ENCODE measurements at places on chromosomes 2 and 18. TPM values are rescaled to one million over a fixed set of nuclear protein-coding genes. Genes with fewer than 3 reads are reported as not detected.

- DNase-seq: no peak
These were observed 31.7 kb downstream of the ACMSD start for GRCh38 chr2:134869946-134870736.

GRCh38 chr2:205673312-205673711 lies 9.0 kb upstream of the NRP2 start:
- DNase-seq: no peak

GRCh38 chr2:231909631-231910030 lies 16.6 kb downstream of the NPPC start:
- DNase-seq: no peak

DNA sequence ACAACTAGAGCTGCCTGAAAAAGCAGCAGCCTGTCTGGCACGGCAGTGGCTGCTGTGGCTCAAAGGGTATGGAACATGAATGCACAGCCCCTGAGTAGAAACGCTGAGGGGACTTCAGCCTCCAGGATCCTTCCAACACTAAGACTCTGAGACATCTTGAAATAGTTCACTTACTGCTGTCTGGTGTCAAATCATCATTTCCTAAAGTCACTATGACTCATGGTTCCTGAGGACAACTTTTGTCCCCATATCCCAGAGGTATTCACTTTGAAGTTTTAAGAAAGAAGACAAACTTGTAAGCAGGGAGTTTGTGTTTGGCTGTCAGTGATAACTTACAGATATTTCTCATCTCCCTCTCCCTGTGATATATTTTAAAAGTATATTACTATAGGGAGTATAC lies 33.3 kb upstream of the NEB start:
- no peak for DNase-seq

The ZC3H6 gene
- 5.5 TPM for total RNA-seq

All from left colon (tissue), 2 donors.